ENCODE measurements at places on chromosomes 7 and 10.

GRCh38 chr10:99845837-99846382, 63.5 kb downstream of the ABCC2 start:
- peak; percentile 66 for DNase-seq

DNA sequence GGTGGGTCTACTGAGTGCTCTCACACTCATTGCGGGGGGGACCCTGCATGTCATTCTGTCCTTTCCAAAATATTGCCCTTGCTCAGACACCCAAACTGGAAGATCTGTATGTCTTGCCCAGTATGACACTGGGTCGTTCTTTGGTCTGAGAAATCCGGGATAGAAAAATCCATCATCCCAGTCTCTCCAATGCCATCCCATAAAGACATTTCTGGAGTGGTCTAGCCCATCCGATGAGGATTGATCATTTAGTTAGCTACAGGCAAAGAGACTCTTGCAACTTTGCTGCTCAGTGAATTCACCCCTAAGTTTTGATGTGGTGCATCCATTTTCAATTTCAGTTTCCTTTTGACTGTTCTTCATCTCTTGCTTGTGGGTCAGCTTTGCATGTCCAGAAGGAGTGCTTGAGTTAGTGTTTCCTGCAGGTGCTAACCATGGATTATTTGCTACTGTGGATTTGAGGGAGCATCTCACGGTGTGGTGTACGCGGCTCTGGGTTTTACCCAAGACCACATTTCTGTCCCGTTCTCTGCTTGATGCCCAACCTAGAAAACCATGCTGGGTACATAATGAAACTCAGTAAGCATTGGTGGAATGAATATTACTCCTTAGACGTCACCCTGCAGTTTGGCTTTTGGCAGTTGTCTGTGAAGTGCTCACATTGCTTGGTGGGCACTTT, 247.0 kb upstream of the MKI67 start:
- no peak for DNase-seq

- DNase-seq, result no peak
These were observed 1456.7 kb downstream of the REEP3 start for GRCh38 chr10:64977915-64978314.

DNA sequence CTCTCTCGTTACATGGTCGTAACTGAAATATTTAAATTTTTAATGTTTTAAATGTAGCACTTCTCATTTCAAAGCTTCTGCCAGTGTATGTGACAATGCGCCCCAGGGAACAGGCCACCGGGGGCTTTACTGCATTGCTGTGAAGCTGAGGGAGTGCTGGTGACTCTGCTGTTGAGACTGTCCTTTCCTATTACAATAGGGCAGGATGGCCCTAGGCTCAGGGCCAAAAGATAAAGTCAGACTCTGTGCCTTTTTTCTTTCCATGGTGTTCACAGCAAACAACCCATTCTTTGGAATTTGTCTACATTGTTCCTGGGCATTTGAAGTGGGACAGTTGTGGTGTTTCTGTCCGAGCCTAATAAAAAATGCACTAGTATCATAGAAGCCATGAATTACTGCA, 107.3 kb downstream of the GALNT11 start:
- DNase-seq, result no peak

GRCh38 chr7:3168869-3169268, 125.2 kb upstream of the CARD11 start:
- DNase-seq, result no peak

GRCh38 chr10:60817398-60817805, 39.1 kb downstream of the CDK1 start:
- no peak for DNase-seq

GRCh38 chr7:13792208-13792607, 197.3 kb downstream of the ETV1 start:
- no peak for DNase-seq

- no peak for DNase-seq
These were observed 231.6 kb upstream of the IGFBP3 start for GRCh38 chr7:46152696-46153095.

- DNase-seq, result no peak
These were observed 49.6 kb downstream of the MAGI2 start for GRCh38 chr7:79403879-79404278.

GRCh38 chr7:55774327-55775050, 88.1 kb downstream of the SEPTIN14 start:
- no peak for DNase-seq

DNA sequence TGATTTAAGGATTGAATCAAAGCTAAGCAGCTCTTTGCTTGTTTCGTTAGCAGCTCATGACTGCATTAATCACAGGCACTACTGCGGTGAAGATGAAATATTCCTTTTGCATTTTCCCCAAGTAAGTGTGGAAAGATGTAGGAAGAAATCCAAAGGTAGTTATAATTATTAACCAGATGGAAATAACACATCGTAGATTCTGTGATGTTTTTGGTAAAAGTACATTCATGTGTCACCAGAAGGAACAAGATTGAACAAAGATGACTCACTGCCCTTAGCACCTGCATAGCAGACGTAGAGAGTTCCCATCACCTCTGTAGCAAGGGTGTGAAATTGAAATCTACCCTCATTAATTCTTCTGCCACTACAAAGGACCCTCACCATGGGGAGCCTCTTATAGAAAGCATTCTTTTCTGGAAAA, 37.1 kb downstream of the SMURF1 start:
- no peak for DNase-seq

GRCh38 chr7:106562711-106563366, 98.1 kb downstream of the CCDC71L start:
- DNase-seq, result no peak
